ENCODE measurements at places on chromosomes 4 and X. TPM values are rescaled to one million over a fixed set of nuclear protein-coding genes. Genes with fewer than 3 reads are reported as not detected.

The SULT1E1 gene
- not detected for total RNA-seq

The MAML3 gene
- 0.52 TPM for total RNA-seq

The INPP4B gene
- total RNA-seq: 39.8 TPM

The DNAAF6 gene
- not detected for total RNA-seq

The XAGE1A gene
- total RNA-seq: not detected

The BEND4 gene
- 0.72 TPM for total RNA-seq

The FAM133A gene
- total RNA-seq: not detected

- H3K27ac ChIP-seq: no peak overlapping the region
- H3K4me1 ChIP-seq: no peaks in the 10 kb centered on the region
- H3K27me3 ChIP-seq: peaks cover 2% of the 10 kb centered on the region
- no peaks in the 10 kb centered on the region for H3K36me3 ChIP-seq
- no peak for DNase-seq
- H3K4me3 ChIP-seq: no peak overlapping the region
Observed at GRCh38 chrX:155747520-155747919, 133.6 kb upstream of the VAMP7 start.

DNA sequence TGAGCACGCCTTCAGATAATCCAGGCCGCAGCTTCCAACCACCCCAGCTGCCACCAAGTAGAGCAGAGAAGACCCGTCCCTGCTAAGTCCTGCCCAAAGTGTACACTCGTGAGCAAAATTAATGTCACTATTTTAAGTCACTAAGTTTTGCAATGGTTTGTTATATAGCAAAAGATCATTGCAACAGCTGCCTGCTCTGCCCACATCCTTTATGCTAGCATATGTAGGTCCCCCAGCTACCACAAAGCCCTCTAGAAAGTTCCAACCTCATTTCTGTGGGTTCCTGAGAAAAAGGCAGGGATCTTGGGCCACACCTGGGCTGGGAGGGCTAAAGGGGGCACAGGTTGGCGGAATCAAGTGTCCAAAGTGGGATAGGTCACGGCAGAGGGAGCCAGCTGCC, 346.9 kb downstream of the BCOR start:
- no peak overlapping the region for H3K27ac ChIP-seq
- H3K4me3 ChIP-seq: no peak overlapping the region
- peaks cover 3% of the 10 kb centered on the region for H3K36me3 ChIP-seq
- H3K27me3 ChIP-seq: no peaks in the 10 kb centered on the region

DNA sequence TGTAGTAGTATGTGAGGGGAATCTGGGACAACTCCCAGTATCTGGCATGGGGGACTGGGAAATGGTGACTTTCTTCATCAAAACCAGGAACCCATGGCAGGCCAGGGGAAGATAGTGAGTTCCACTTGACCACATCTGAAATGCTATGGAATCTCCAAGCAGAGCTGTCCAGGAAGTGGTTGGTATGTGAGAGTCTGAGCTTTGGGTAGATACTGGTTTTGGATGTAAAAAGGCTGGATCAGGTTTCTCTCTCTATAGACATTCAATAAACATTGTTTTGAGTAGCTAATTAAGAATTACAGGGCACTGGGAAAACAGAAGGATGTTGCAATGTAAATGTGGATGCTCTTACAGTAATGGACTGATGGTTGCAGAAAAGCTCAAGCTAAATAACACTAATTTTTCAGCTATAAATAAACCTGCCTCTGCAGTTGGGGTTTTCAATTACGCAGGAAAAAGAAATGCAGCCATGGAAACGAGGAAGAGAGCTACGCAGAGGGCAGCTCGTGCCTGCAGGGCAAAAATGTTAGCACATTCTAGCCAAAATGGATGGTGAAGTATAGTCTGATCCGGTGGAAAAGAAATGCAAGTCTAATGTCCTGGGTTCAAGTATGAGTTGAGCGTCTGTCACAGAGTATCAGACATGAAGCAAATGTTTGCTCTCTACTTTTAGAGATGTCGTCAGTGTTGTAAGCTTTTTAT, 13.4 kb upstream of the CHRNA9 start:
- peaks cover 42% of the 10 kb centered on the region for H3K4me1 ChIP-seq
- H3K4me3 ChIP-seq: no peak overlapping the region
- peak overlapping the region; percentile 21 for H3K27ac ChIP-seq
- DNase-seq: no peak

- no peaks in the 10 kb centered on the region for H3K36me3 ChIP-seq
- no peaks in the 10 kb centered on the region for H3K27me3 ChIP-seq
- H3K4me1 ChIP-seq: no peaks in the 10 kb centered on the region
- no peak overlapping the region for H3K4me3 ChIP-seq
- H3K27ac ChIP-seq: no peak overlapping the region
Observed at GRCh38 chr4:88910101-88910500, 146.9 kb downstream of the FAM13A start.

- peaks cover 2% of the 10 kb centered on the region for H3K4me1 ChIP-seq
- DNase-seq: no peak
- no peaks in the 10 kb centered on the region for H3K27me3 ChIP-seq
- no peak overlapping the region for H3K27ac ChIP-seq
- H3K36me3 ChIP-seq: peaks cover 4% of the 10 kb centered on the region
Observed at GRCh38 chr4:122480655-122481487, 24.3 kb upstream of the IL2 start.

DNA sequence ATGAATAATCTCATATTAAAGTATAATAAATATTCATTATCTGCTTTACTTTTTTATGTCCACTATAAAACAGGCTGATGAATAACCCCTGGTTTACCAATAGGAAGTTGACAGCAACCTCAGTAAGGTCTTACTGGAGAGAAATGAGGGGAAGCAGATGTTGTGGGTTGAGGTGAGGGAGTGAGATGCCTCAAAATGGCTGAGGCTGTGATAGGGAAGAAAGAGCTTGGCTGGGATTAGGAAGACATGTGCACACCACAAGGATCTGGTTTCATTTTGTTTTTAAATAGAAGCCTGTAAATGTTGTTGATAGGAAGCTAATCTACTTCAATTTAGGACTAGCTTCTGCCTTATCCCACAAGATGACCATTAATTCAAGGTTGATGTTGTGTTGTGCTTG, 14.4 kb upstream of the CYBB start:
- H3K36me3 ChIP-seq: no peaks in the 10 kb centered on the region
- no peak for DNase-seq
- H3K27ac ChIP-seq: no peak overlapping the region
- H3K4me3 ChIP-seq: no peak overlapping the region
- H3K27me3 ChIP-seq: peaks cover under 1% of the 10 kb centered on the region

GRCh38 chrX:50448565-50448964, 22.1 kb downstream of the DGKK start:
- no peaks in the 10 kb centered on the region for H3K4me1 ChIP-seq
- H3K27me3 ChIP-seq: no peaks in the 10 kb centered on the region
- peak; percentile 63 for DNase-seq
- no peak overlapping the region for H3K27ac ChIP-seq
- no peaks in the 10 kb centered on the region for H3K36me3 ChIP-seq

DNA sequence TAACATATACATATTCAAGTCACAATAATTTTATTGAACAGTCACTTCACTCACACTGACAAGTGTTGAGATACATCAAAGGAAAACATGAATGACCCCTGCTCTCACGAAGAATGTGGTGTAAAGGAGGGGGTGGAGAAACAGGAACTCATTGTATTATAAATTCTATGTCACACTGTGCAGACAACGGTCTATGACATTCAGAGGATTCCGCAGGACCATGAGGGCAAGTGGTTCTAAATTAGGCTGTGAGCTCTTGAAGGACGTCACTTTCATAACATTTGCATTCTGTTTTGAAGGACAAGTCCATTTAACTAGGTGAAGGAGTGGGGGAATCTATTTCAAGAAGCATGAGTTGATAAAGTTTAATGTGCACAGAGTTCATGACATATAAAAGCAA, 415.2 kb upstream of the HS3ST1 start:
- no peak for DNase-seq
- no peak overlapping the region for H3K27ac ChIP-seq
- H3K36me3 ChIP-seq: no peaks in the 10 kb centered on the region

DNA sequence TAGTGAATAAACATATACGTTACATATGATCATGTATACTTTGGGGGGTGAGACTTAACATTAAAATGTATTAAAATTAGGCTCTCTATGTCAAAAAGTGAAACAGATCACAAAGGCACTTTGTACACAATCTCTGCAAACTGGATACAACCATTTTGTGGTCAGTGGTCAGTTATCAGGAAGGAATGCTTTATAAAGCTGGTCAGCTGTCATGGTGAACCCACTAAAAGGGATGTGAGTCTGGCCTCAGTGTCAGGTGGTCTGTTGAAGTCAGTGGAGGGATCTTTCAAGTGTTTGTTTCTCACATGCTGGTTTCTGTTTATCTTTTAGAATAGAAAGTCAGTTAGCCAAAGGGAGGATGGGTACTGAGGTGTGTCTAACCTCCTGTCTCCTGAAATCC, 875.5 kb upstream of the INTU start:
- no peak overlapping the region for H3K27ac ChIP-seq
- H3K36me3 ChIP-seq: no peaks in the 10 kb centered on the region
- no peaks in the 10 kb centered on the region for H3K4me1 ChIP-seq
- H3K27me3 ChIP-seq: no peaks in the 10 kb centered on the region
- DNase-seq: no peak

DNA sequence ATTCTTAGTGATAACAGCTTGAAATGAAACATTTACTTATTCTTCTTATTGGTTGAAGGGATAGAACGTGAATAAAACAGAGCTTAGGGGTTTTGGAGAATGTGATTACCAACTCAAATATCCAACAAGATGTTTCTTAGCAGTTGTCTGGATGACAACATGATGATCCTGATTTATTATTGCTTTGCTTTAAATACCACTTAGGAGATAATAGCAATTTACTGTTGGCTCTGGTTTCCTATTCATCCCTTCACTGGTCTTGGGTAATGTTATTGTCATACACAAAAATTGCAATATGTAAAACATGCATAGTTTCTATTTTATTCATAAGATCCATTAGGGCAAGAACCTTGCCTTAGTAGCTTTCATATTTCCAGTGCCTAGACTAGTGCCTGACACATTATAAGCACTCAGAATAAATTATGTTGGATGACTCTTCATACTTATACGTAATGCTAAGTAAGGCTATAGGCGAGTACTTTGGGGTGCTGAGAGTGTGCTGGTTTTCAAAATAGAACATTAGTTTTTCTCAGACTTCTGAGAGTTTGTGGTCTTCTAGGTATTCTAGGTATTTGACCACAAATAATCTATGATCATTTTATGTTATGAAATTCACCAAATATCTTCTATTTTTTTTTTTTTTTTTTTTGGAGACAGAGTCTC, 58.6 kb upstream of the PGRMC2 start:
- H3K4me1 ChIP-seq: no peaks in the 10 kb centered on the region
- H3K36me3 ChIP-seq: no peaks in the 10 kb centered on the region
- no peak for DNase-seq
- H3K27me3 ChIP-seq: no peaks in the 10 kb centered on the region

DNA sequence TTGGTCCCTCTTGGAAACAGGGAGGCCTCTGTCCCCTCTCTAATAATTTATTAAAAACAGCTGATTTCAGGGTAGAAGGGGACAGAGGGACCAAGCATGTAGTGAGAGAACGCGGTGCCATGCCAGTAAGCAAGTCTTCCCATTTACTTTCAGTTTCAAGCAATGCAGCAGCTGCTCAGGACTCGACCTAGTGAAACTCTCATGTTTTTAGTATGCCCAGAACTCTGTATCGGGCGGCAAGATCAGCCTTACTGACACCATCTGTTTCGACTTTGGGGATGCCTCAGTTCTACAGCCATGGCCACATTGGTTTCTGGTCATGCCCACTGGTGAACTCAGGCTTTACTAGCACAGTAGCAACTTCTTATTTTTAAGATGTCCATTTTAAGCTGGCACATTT, 40.6 kb downstream of the ZNF81 start:
- no peak for DNase-seq
- peaks cover 42% of the 10 kb centered on the region for H3K36me3 ChIP-seq
- H3K4me1 ChIP-seq: no peaks in the 10 kb centered on the region
- no peak overlapping the region for H3K4me3 ChIP-seq
- H3K27me3 ChIP-seq: no peaks in the 10 kb centered on the region

DNA sequence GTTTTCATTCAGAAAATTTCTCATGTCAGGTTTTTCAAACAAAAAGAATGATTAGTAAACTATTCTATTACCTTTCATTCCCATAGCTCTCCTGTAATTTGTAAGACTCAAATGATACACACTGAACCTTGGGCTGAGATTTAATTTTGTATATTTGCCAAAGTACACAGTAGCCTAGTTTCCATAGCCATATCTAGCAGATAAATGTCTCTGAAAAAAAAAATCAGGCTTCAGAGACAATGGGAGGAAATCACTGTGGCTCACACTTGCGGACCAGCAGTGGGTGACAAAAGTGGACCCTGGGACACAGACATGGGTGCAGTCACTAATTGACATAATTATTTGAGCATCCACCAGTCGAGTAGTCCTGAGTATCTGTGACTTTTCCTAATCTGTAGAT, 46.6 kb downstream of the MAOA start:
- H3K36me3 ChIP-seq: no peaks in the 10 kb centered on the region
- no peak overlapping the region for H3K27ac ChIP-seq
- no peaks in the 10 kb centered on the region for H3K4me1 ChIP-seq
- no peak overlapping the region for H3K4me3 ChIP-seq
- no peak for DNase-seq
- no peaks in the 10 kb centered on the region for H3K27me3 ChIP-seq

DNA sequence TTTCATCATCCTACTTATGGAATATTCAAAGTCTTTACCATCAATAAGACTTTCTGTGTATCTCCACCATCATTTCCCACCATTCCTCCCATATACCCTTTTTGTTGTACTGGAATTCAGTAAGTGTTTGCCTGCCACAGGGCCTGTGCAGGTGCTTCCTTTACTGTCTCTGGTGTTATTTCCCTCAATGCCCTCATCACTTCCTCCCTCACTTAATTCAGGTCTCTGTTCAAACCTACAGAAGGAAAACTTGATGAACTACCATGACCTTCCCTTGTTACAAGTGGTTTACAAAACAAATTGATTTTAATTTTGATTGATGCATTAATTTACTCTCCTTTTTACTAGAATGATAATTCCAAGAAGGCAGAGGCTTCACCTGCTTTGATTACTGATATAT, 159.5 kb upstream of the FAT4 start:
- H3K4me1 ChIP-seq: no peaks in the 10 kb centered on the region
- H3K4me3 ChIP-seq: no peak overlapping the region
- no peak overlapping the region for H3K27ac ChIP-seq
- DNase-seq: no peak
- no peaks in the 10 kb centered on the region for H3K27me3 ChIP-seq
- H3K36me3 ChIP-seq: no peaks in the 10 kb centered on the region

DNA sequence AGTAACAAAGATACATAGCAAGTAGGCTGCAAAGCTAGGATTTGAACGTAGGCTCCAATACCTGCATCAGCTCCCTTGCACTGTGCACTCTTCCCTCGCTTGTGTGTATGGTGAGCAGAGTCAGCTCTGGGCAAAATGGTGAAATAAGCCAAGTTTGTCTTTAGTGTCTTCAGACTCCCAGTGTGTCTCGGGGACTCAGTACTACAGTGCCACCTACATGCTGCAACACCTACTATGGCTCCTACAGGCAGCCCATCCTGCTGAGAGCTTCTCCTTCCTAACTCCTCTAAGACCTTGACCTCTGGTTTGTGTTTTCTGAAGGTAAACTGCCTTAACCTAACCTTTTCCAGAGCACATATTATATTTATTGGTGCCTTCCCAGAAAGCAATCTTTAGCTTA, 42.5 kb downstream of the RTL9 start:
- H3K27ac ChIP-seq: no peak overlapping the region
- no peaks in the 10 kb centered on the region for H3K36me3 ChIP-seq
- no peak overlapping the region for H3K4me3 ChIP-seq
- H3K27me3 ChIP-seq: peaks cover 5% of the 10 kb centered on the region

GRCh38 chr4:56931924-56932323, 24.2 kb downstream of the REST start:
- H3K27ac ChIP-seq: no peak overlapping the region
- H3K36me3 ChIP-seq: peaks cover 42% of the 10 kb centered on the region
- no peak overlapping the region for H3K4me3 ChIP-seq

- no peak overlapping the region for H3K27ac ChIP-seq
- H3K4me3 ChIP-seq: no peak overlapping the region
- no peaks in the 10 kb centered on the region for H3K27me3 ChIP-seq
- no peaks in the 10 kb centered on the region for H3K36me3 ChIP-seq
- H3K4me1 ChIP-seq: no peaks in the 10 kb centered on the region
- no peak for DNase-seq
Observed at GRCh38 chrX:133527415-133527814, 112.1 kb upstream of the GPC4 start.

Measured in activated CD4-positive, alpha-beta T cell treated with anti-CD3 and anti-CD28 coated beads, Interleukin-2, amount 10 ng/mL, durations not matched to agents 24 days and 14 days (primary cell).